NCI-H446 (cell line): ENCODE measurements at places on chromosomes 7 and 10.

- no peak for DNase-seq
Measured at GRCh38 chr7:104264285-104264684, 56.5 kb upstream of the ORC5 start.

- DNase-seq = no peak
Measured at GRCh38 chr7:101678658-101679057, 49.6 kb upstream of the MYL10 start.

- no peak for DNase-seq
Measured at GRCh38 chr10:98318861-98319260, 50.9 kb upstream of the LOXL4 start.

GRCh38 chr7:20064181-20064970 lies 152.8 kb downstream of the MACC1 start:
- peak; percentile 37 for DNase-seq

- DNase-seq = no peak
Measured at GRCh38 chr10:97163781-97164501, 21.8 kb downstream of the SLIT1 start.

DNA sequence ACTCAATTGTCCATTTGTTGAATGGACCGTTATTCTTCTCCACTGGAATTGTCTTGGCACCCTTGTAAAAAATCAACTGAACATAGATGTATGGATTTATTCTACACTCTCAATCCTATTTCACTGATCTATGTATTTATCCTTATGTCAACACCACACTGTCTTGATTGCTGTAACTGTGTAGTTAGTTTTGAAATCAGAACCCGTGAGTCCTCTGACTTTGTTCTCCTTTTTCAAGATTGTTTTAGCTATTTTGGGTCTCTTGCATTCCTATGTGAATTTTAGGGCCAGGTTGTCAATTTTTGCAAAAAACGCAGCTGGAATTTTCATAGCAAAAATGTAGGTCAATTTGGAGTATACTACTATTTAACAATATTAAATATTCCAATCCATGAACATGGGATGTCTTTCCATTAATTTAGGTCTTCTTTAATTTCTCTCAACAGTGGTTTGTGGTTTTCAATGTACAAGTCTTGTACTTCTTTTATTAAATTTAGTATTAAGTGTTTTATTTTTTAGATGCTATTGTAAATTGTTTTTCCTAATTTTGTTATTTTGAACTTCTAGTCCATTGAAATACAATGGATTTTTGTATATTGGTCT lies 10.0 kb downstream of the CAMK2B start:
- DNase-seq = no peak

DNA sequence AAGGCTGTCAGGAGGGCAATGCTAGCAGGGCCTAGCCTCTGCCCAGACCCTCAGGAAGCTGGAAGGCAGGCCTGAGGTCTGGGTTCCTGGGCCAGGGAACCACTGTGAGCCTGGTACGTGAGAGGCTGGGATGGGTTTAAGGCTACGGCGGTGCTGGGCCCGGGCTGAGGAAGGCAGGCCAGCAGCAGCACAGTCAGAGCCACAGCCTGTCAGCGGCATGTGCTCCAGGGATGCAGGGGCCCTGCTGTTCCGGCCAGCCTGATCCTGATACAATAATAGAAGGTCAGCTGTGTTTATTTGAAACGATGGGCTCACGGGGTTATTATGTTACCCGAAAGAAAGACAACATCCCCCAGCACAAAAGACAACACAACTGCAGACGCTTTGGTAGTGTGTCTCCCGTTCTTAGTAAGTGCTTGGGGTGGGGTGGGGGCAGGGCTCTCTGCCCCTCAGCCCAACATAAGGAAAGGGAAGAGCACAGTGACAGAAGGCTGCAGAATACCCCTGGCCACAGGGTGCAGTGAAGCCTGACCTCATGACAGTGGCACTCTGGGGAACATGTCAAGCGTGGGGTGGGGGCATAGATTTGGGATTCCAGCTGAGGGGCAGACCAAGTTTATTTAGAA lies 95.0 kb downstream of the COL13A1 start:
- no peak for DNase-seq

- no peak for DNase-seq
Measured at GRCh38 chr7:91165006-91165845, 99.0 kb upstream of the FZD1 start.

GRCh38 chr10:48802611-48803071 lies 118.0 kb downstream of the WDFY4 start:
- DNase-seq = no peak

GRCh38 chr7:38781991-38782390 lies 127.0 kb downstream of the VPS41 start:
- no peak for DNase-seq

GRCh38 chr10:114593240-114593792 lies 64.8 kb downstream of the ABLIM1 start:
- no peak for DNase-seq

DNA sequence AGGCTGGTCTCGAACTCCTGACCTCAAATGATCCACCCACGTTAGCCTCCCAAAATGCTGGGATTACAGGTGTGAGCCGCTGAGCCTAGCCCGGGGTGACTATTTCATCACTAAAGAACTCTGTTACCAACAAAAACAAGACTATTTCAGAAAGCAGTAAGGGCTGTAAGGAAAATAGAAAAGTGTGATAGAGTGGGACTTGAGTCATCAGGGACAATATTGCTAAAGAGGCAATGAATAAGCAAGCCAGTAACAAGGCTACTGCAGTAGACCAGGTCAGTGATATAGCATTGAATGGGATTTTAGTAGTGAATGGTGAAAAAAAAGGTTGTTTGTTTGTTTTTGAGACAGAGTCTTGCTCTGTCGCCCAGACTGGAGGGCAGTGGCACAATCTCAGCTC lies 51.7 kb downstream of the SVOPL start:
- DNase-seq = no peak

DNA sequence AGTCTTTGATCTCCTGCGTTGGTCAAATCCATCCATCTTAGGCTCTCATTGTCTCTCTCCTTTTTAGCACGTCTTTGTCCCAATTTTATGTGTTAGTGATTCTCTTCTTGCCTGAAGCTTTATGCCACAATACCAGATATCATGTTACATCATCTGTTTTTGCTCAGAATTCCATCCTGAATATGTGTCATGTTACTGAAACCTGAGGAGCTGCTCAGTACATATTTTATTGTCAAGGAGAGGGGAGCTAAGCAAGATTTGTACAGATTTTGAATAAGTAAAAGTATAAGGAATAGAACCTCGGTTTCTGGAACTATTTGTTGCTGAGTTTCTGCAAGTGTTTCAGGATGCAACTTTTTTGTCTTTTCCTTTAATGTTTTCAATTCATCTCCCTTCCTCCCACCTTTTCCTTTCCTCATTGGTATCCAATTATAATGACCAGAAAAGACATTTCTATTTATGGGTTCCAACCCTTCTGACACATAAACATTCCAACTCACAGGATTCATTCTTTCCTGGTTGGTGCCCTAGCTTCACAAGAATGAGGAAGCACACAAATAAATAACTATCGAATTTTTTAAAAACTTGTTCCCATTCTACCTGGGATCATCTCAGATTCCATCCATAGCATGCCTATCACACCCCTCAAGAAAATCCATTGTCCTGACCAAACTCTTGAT lies 291.8 kb downstream of the CRPPA start:
- no peak for DNase-seq

GRCh38 chr10:5959142-5959541 lies 18.2 kb downstream of the IL15RA start:
- DNase-seq = no peak

DNA sequence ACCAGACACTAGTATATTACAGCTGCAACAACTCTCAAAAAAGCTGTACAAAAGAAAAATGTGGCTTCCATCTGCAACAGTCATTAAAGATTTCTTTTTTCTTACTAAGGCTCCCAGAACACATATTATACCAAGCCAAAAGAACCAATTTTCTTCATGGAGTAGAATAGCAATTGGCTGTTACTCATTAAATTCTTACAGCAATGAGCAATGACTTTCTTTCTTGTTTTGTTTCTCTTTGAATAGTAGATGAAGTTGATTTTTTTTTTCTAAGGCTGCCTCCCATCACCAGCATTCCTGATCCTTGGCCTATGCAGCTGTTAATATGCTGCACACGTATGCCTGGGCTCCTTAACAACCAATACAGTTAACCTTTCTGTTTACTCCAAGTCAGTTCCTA lies 36.6 kb upstream of the SPOCK2 start:
- no peak for DNase-seq

DNA sequence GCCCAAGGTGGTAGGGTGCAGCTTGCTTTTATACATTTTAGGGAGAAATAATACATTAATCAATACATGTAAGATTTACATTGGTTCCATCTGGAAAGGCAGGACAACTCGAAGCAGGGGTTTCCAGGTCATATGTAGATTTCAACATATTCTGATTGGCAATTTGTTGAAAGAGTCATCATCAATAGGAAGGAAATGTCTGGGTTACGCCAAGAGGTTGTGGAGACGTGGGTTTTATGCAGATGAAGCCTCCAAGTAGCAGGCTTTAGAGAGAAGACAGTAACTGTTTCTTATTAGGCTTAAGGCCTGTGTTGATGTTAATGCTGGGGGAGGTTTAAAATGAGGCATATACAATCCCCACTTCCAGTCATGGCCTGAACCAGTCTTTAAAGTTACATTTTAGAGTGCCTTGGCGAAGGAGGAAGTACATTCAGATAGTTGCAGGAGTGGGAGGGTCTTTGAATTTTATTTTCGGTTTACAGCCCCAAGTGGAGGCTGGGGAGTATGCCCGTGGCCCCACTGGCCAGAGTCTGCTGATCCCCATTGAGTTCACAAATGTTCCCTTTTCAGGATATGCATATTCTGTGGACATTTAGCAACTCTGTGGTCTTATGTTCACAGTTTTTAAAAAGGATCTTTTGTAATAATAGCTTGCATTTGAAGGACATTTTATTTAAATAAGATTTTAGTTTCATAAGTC lies 166.0 kb upstream of the GDF10 start:
- DNase-seq = no peak

GRCh38 chr7:24894429-24895221 lies 85.4 kb downstream of the OSBPL3 start:
- DNase-seq = peak; percentile 7

- no peak for DNase-seq
Measured at GRCh38 chr10:31975157-31975765, 46.6 kb upstream of the ARHGAP12 start.

DNA sequence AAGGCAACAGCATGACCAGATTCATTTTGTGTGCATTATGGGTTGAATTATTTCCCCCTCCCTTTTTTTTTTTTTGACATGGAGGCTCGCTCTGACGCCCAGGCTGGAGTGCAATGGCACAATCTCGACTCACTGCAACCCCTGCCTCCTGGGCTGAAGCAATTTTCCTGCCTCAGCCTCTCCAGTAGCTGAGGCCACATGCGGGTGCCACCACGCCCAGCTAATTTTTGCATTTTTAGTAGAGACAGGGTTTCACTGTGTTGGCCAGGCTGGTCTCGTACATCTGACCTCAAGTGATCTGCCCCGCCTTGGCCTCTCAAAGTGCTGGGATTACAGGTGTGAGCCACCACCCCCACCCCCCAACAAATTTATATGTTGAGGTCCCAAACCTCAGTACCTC lies 42.0 kb downstream of the ZNF783 start:
- no peak for DNase-seq

- no peak for DNase-seq
Measured at GRCh38 chr7:156347132-156347531, 293.4 kb upstream of the RNF32 start.

DNA sequence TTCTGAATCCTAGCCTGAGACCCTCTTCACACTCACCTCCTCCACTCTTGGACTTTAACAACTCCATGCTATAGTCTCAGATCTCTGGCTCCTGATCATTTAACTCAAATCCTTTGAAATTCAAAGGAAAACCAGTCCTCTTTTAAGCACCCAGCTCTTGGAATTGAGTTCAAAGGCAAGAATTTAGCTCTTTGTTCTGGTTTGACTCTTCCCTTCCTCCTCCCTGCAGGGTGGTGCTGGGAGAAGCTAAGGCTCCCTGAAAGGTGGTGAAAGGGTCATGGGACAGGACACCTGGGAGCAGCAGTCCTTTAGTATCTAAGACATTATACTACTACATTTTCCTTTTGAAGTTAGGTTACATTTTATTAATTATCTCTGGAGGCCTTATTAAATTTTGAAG lies 259.4 kb downstream of the CCSER2 start:
- no peak for DNase-seq

DNA sequence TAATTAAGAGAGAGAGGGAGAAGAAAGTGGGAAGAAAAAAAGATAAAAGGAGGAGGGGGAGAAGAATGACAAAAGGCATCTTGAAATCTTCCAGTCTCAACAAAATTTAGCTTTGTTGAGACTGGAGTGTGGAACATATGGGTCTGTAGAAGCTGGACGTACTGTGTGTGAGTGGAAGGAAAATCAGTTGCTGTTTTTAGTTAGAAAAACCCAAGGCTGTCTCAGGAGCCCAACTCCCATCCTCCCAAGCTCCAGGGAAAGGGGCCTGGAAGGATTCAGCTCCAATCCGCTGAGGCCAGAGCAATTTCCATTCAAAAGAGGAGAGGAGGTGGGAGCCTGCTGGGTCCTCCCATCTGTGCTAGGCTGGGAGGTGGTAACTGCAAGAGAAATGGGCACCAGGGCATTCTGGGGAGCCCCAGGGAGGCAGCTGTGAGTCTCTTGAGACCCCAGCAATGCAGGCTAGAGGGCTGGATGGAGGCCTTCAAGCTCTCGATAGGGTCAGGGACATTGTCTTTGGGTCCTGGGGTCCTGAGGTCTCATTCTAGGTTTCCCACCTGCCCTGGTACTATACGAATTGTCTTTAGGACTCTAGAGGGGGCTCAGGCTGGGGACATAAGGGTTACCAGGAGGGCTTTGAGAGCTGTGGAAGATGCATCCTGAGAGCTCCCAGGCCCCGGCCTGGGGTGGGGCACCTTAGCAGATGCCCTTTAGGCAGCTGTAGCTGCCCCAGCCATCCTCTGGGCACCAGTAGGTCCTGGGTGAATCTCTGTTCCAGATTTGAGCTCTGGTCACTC lies 21.4 kb downstream of the ADCYAP1R1 start:
- DNase-seq = no peak

DNA sequence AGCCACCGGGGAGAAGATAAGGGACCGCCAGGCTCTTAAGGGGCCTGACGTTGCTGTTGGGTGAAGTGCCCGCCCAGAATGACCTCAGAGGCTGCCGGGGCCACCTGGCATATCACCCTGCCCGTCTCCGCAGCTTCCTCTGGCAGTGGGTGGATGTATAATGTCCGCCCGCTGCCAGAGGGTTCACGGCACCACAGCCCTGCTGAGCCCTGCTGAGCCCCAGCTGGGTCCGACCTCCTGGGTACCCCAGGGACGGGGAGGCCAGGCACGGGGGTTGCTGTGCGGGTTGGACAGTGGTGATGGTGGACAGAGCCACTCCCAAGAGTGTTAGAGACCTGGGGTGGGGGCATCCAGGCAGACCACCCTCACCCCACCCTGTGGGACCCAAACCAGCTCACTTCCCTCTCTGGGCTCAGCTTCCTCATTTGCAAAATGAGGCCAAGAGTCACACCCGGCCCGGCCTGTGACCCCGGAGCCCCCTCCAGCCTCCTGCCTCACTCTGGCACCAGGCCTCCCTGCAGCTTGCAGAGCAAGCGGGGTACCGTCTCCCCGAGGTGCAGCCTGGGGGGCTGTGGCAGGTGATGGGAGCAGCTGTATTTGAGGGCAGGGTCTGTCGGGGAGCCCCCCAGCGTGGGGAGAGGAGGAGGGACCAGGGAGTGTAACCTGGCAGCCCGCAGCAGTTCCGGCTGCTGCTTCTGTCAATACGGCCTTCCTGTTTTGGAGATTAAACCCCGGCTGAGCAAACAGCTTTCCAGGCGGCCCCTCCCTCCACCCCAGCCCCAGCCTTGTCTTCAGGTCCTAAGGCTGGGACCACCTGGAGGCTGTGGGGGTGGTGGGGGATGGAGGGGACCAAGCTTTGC lies 8.4 kb upstream of the LFNG start:
- DNase-seq = no peak

GRCh38 chr7:42144604-42145003 lies 92.4 kb downstream of the GLI3 start:
- no peak for DNase-seq

GRCh38 chr10:112382515-112383235 lies 8.8 kb downstream of the ACSL5 start:
- no peak for DNase-seq
